ENCODE measurements at places on chromosomes 6 and 20.

DNA sequence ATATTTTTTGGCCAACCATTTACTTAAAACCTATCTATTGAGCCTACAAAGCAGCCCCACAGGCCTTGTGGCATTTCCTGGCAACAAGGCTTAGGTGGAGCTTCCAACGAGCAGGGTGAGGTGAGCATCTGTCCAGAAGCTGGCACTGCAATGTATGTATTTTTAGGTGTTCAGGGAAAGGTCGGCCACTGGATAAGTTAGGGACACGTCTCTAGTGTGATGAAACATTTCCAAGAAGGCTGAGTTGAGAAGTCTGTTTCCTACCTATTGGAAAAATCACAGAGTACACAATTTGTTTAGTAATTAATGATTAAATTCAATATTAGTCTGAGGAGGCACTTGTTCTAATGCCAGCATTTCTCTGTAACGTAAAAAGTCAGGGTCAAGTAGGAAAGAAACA, 17.8 kb upstream of the RCAN2 start:
- no peaks in the 10 kb centered on the region for H3K36me3 ChIP-seq
- peak overlapping the region; percentile 60 for H3K27ac ChIP-seq
- no peak for DNase-seq

DNA sequence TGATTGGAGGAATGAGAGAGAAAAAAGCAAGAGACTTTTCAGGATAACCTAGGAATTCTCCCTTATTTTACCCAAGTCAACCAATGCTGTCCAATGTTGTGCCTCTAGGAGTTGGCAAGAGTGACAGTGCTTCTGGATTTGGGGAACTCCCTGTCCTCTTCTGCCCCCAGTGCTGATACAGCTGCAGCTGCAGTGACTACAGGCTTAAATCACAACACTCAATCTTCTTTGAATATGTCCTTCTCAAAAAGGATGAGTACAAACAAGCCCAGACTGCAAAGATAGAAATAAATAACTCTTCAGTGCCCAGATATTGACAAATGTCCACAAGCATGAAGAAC, 141.0 kb upstream of the COL21A1 start:
- DNase-seq, result no peak
- no peak overlapping the region for H3K4me3 ChIP-seq
- H3K27me3 ChIP-seq, result no peaks in the 10 kb centered on the region
- no peaks in the 10 kb centered on the region for H3K4me1 ChIP-seq
- H3K27ac ChIP-seq, result no peak overlapping the region

DNA sequence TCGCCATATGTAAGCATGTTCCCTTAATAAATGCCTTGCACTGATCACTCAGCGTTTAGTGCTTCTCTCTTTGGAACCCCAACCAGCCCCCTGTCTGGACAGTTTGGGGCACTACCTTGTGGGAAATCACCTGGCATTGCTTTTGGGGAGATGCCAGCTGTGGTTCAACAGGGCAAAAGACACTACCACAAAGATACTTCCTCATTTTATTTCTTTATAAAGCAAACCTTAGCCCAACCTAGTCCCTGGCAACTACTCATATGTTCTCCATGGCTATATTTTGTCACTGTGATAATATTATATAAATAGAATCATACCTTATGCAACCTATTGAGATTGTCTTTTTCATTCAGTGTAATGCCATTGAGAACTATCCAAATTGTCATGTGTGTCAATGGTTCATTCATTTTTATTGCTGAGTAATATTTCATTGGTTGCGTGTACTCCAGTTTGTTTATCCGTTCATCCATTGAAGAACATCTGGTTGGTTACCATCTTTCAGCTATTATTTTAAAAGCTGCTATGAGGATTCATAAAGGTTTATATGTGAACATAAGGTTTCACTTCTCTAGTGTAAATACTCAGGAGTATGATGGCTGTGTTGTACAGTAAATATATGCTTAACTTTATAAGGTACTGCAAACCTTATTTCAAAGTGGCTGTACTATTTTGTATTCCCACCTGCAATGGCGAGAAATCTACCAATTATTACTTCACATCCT, 114.8 kb downstream of the MOXD1 start:
- H3K4me3 ChIP-seq, result no peak overlapping the region
- H3K27ac ChIP-seq, result no peak overlapping the region
- H3K4me1 ChIP-seq, result no peaks in the 10 kb centered on the region
- DNase-seq, result no peak

DNA sequence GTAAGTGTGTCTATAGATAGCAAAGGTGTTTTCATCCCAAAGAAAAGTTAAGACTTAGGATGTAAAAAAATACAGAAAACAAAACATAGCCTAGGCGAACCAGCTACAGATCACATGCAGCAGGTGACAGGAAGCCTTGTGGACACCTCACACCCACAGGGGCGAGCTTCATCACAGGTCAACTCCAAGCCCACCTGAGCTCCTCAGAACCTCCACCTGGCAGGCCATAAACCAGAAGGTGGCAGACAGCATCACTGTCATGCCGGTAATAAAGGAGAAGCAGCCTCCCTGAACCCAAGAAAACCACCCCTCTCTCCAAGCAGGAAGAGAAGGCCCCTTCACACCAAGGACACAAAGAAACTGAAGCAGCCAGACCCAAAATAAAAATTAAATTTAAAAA, 1.0 kb downstream of the RALGAPA2 start:
- no peak for DNase-seq
- H3K4me3 ChIP-seq, result peak overlapping the region; percentile 99
- H3K36me3 ChIP-seq, result no peaks in the 10 kb centered on the region
- H3K4me1 ChIP-seq, result no peaks in the 10 kb centered on the region
- peak overlapping the region; percentile 93 for H3K27ac ChIP-seq
- H3K27me3 ChIP-seq, result no peaks in the 10 kb centered on the region

GRCh38 chr20:20426655-20426907, 58.7 kb downstream of the INSM1 start:
- H3K27me3 ChIP-seq, result no peaks in the 10 kb centered on the region
- no peak for DNase-seq
- no peaks in the 10 kb centered on the region for H3K4me1 ChIP-seq
- no peak overlapping the region for H3K27ac ChIP-seq

DNA sequence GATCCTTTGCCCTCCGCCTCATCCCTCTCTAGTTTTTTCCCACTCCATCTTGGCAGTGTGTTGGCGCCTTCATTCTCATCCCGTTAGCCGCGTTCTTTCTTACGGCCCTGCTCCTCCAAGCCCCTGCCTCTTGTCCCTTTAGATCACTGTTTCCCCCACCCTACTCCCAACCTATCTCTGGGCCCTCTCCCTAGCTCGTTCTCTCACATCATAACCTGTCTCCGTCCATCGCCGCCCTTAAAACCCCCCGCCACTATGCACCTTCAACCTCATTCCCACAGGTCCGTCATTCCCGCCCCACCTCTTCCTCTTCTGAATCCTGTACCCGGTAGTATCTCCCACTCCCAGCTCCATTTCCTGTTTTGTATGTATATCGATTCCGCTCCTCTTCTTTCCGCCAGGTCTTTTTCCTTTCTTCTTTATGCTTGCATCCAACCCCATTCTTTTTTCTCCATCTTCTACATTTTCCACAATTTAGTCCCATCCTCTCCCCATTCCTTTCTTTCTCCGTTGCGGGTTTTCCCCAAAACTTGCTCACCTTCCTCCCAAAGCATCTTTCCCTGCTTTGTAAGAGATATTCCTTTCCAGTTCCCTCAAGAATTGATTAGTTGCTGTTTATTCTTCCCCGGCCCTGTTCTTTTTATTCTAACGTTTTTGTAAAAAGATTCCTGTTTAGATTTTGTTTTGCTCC, 671 bp downstream of the EFHC1 start:
- peaks cover 36% of the 10 kb centered on the region for H3K4me1 ChIP-seq
- no peaks in the 10 kb centered on the region for H3K27me3 ChIP-seq
- no peaks in the 10 kb centered on the region for H3K36me3 ChIP-seq
- peak overlapping the region; percentile 90 for H3K27ac ChIP-seq

- H3K27ac ChIP-seq, result no peak overlapping the region
- H3K36me3 ChIP-seq, result peaks cover 20% of the 10 kb centered on the region
- no peaks in the 10 kb centered on the region for H3K4me1 ChIP-seq
- DNase-seq, result no peak
- no peaks in the 10 kb centered on the region for H3K27me3 ChIP-seq
- no peak overlapping the region for H3K4me3 ChIP-seq
Observed at GRCh38 chr20:41534842-41535241, 83.3 kb downstream of the CHD6 start.

DNA sequence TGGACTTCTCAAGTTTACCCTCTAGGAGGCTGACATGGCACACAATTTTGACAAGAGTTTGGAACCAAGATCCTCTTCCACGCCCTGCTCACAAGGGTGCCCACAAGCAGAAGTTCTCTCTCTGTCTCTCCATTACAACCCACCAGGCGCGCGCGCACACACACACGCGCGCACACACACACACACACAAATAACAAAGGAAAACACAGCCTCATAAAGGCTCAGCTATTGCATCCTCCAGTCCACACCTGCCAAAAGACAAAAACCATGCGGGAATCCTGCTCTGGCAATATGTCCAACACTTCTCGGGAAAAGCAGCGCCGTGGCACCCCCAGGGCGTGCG, 870 bp downstream of the PAK5 start:
- H3K4me3 ChIP-seq, result no peak overlapping the region
- no peak for DNase-seq
- H3K36me3 ChIP-seq, result no peaks in the 10 kb centered on the region

GRCh38 chr6:157533048-157533871, 152.3 kb downstream of the ZDHHC14 start:
- H3K4me1 ChIP-seq, result no peaks in the 10 kb centered on the region
- H3K36me3 ChIP-seq, result no peaks in the 10 kb centered on the region
- H3K4me3 ChIP-seq, result no peak overlapping the region
- no peak overlapping the region for H3K27ac ChIP-seq
- H3K27me3 ChIP-seq, result no peaks in the 10 kb centered on the region

GRCh38 chr6:148423133-148423532, 80.5 kb downstream of the SASH1 start:
- H3K4me1 ChIP-seq, result no peaks in the 10 kb centered on the region
- no peak for DNase-seq
- no peaks in the 10 kb centered on the region for H3K27me3 ChIP-seq
- no peak overlapping the region for H3K27ac ChIP-seq
- H3K36me3 ChIP-seq, result no peaks in the 10 kb centered on the region

GRCh38 chr6:129140526-129140925, 257.6 kb downstream of the LAMA2 start:
- no peaks in the 10 kb centered on the region for H3K27me3 ChIP-seq
- H3K36me3 ChIP-seq, result no peaks in the 10 kb centered on the region
- DNase-seq, result no peak
- H3K27ac ChIP-seq, result peak overlapping the region; percentile 72

DNA sequence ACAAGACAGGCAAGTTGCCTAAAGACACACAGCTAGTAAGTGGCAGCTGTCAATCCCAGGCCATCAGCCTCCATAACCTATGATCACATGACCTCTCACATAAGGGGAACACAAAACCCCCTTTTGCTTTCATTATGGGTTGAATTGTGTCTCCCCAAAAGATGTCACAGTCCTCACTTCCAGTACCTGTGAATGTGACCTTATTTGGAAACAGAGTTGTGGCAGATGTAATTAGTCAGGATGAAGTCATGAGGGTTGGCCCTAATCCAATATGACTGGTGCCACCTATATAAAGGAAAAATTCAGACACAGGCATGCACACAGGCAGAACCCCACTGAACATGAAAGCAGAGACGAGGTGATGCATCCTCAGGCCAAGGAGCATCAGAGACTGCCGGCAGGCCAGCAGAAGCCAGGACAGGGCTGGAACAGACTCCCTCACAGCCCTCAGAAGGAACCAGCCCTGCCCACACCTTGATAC, 33.6 kb downstream of the GFOD1 start:
- no peaks in the 10 kb centered on the region for H3K27me3 ChIP-seq
- H3K27ac ChIP-seq, result peak overlapping the region; percentile 69
- peaks cover 80% of the 10 kb centered on the region for H3K4me1 ChIP-seq
- DNase-seq, result no peak
- no peak overlapping the region for H3K4me3 ChIP-seq

GRCh38 chr6:158492881-158493280, 67.0 kb upstream of the TMEM181 start:
- H3K4me3 ChIP-seq, result no peak overlapping the region
- H3K4me1 ChIP-seq, result no peaks in the 10 kb centered on the region
- H3K27me3 ChIP-seq, result no peaks in the 10 kb centered on the region
- DNase-seq, result no peak

- H3K4me1 ChIP-seq, result no peaks in the 10 kb centered on the region
- H3K27me3 ChIP-seq, result no peaks in the 10 kb centered on the region
- DNase-seq, result no peak
- H3K36me3 ChIP-seq, result no peaks in the 10 kb centered on the region
Observed at GRCh38 chr20:22403632-22404361, 180.6 kb downstream of the FOXA2 start.

- no peak overlapping the region for H3K27ac ChIP-seq
- no peak for DNase-seq
- no peaks in the 10 kb centered on the region for H3K27me3 ChIP-seq
Observed at GRCh38 chr20:31758991-31759390, 19.9 kb downstream of the TPX2 start.

DNA sequence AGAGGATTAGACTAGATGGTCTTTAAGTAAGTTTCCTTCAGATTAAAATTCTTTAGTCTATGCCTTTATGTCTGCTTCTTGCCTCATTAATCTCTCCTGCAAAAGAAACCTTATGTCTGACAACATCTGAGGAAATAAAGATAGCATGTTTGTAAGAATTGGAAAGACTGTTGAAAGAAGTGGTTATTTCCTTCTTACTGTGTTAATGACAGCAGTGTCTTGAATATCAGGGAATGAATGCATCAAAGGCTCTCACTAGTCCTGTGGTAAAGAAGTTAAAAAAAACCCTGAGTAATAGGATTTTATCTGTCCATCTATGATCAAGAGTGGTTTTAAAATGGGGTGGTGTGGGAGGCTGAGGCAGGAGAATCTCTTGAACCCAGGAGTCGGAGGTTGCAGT, 302.0 kb downstream of the PRL start:
- H3K4me1 ChIP-seq, result no peaks in the 10 kb centered on the region
- no peaks in the 10 kb centered on the region for H3K36me3 ChIP-seq
- no peaks in the 10 kb centered on the region for H3K27me3 ChIP-seq
- no peak for DNase-seq
- H3K4me3 ChIP-seq, result no peak overlapping the region
- H3K27ac ChIP-seq, result no peak overlapping the region

- no peak overlapping the region for H3K27ac ChIP-seq
- no peaks in the 10 kb centered on the region for H3K4me1 ChIP-seq
- no peaks in the 10 kb centered on the region for H3K27me3 ChIP-seq
- DNase-seq, result no peak
- no peaks in the 10 kb centered on the region for H3K36me3 ChIP-seq
- no peak overlapping the region for H3K4me3 ChIP-seq
Observed at GRCh38 chr20:12660918-12661317, 347.9 kb upstream of the SPTLC3 start.

- no peaks in the 10 kb centered on the region for H3K4me1 ChIP-seq
- H3K27me3 ChIP-seq, result no peaks in the 10 kb centered on the region
- peak overlapping the region; percentile 84 for H3K27ac ChIP-seq
- no peaks in the 10 kb centered on the region for H3K36me3 ChIP-seq
Observed at GRCh38 chr6:11364971-11365397, 132.5 kb upstream of the NEDD9 start.

All from right atrium auricular region (tissue), 2 donors.